ENCODE measurements at places on chromosomes 2 and 18. TPM values are rescaled to one million over a fixed set of nuclear protein-coding genes. Genes with fewer than 3 reads are reported as not detected.
A peak's percentile ranks its signal among the peaks of the same experiment; 100 is the strongest.

DNA sequence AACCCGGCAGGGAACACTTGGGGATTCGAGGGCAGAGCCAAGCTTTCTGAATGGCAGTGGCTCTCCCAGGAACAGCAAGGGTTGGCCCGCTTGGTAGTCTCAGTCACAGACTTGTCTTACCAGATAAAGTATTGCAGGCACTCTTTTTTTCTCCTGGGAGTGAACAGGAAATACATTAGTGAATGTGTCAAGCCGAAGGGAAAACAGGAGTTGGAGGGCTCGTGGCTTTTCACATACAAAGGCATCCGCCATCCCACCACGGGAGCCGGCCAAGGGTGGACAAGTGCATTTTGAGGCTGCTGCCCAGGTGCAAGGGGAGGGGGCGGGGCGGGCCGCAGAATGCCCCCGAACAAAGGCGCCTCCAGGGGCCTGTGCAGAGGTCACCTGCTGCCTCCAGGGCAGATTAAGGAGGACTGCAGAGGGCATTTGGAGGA is 163.3 kb upstream of the SIX3 start:
- DNase-seq: no peak
- H3K36me3 ChIP-seq: no peaks in the 10 kb centered on the region
- H3K27me3 ChIP-seq: peaks cover 19% of the 10 kb centered on the region
- no peak overlapping the region for H3K27ac ChIP-seq
- H3K4me1 ChIP-seq: peaks cover 2% of the 10 kb centered on the region
- H3K4me3 ChIP-seq: no peak overlapping the region

DNA sequence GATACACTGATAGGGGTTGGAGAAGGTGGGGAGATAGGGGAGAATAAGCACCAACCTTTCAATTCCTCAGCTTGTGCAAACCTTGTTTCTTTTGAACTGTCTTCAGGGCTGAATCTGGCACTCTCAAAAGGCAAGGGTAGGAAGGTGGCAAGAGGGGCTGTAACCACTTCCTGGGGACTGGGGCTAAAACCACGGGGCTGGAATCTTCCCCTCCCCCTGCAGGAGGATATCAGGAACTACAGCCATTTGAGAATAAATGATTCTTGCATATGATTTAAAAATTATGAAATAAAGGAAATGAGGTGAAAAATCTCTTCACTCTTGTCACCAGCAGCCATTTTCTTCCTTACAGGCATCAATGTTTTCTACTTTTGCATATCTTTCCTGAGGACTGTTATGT is 50.8 kb downstream of the ATOH8 start:
- H3K27ac ChIP-seq: no peak overlapping the region
- no peak overlapping the region for H3K4me3 ChIP-seq
- peaks cover 6% of the 10 kb centered on the region for H3K27me3 ChIP-seq
- no peaks in the 10 kb centered on the region for H3K36me3 ChIP-seq

DNA sequence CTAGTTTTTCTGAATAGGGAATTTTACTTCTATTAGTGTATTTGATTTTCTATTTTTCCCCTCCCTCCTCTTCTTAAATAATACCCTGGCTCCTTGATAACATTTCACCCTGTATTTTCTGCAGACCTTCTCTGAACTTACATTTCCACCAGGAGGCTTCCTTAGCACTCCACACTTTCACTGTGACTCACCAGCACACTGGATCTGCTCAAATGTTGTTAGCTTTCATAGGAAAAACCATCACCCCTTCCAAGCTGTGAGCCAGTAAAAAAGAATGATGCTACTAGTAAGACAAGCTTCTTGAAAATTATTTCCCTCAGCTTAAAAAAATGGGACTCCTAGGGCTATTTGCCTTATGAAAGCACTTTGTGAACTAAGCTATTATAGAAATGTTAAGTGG is 16.1 kb downstream of the SUPT7L start:
- H3K27ac ChIP-seq: no peak overlapping the region
- no peaks in the 10 kb centered on the region for H3K27me3 ChIP-seq
- H3K4me1 ChIP-seq: no peaks in the 10 kb centered on the region
- H3K4me3 ChIP-seq: no peak overlapping the region
- peaks cover 52% of the 10 kb centered on the region for H3K36me3 ChIP-seq

GRCh38 chr2:20653695-20654534 is 3.0 kb upstream of the HS1BP3 start:
- H3K4me1 ChIP-seq: peaks cover 19% of the 10 kb centered on the region
- H3K27ac ChIP-seq: no peak overlapping the region
- no peak overlapping the region for H3K4me3 ChIP-seq
- H3K27me3 ChIP-seq: peaks cover 23% of the 10 kb centered on the region
- H3K36me3 ChIP-seq: no peaks in the 10 kb centered on the region

- no peaks in the 10 kb centered on the region for H3K4me1 ChIP-seq
- H3K36me3 ChIP-seq: no peaks in the 10 kb centered on the region
- H3K27ac ChIP-seq: no peak overlapping the region
- no peak overlapping the region for H3K4me3 ChIP-seq
- DNase-seq: no peak
Measured at GRCh38 chr18:78587626-78588600, 391.7 kb upstream of the SALL3 start.

GRCh38 chr2:120174963-120175581 is 48.1 kb downstream of the TMEM185B start:
- H3K36me3 ChIP-seq: peaks cover 9% of the 10 kb centered on the region
- DNase-seq: peak; percentile 82
- no peak overlapping the region for H3K4me3 ChIP-seq
- peak overlapping the region; percentile 18 for H3K27ac ChIP-seq
- peaks cover 36% of the 10 kb centered on the region for H3K4me1 ChIP-seq

DNA sequence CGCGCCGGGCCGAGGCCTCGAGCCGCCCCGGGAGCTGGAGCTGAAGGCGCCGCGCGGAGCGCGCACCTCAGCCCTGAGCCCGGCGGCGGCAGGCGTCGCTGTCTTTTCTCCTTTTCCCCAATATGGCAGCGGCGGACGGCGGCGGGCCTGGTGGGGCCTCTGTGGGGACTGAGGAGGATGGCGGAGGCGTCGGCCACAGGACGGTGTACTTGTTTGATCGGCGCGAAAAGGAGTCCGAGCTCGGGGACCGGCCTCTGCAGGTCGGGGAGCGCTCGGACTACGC is 369 bp downstream of the SMCHD1 start:
- DNase-seq: no peak
- no peaks in the 10 kb centered on the region for H3K27me3 ChIP-seq
- peaks cover 31% of the 10 kb centered on the region for H3K4me1 ChIP-seq
- peak overlapping the region; percentile 94 for H3K4me3 ChIP-seq
- peaks cover 15% of the 10 kb centered on the region for H3K36me3 ChIP-seq

GRCh38 chr2:91748902-91749301 is 3057.4 kb downstream of the RPIA start:
- no peak for DNase-seq
- no peaks in the 10 kb centered on the region for H3K36me3 ChIP-seq
- H3K4me1 ChIP-seq: no peaks in the 10 kb centered on the region
- no peak overlapping the region for H3K27ac ChIP-seq

DNA sequence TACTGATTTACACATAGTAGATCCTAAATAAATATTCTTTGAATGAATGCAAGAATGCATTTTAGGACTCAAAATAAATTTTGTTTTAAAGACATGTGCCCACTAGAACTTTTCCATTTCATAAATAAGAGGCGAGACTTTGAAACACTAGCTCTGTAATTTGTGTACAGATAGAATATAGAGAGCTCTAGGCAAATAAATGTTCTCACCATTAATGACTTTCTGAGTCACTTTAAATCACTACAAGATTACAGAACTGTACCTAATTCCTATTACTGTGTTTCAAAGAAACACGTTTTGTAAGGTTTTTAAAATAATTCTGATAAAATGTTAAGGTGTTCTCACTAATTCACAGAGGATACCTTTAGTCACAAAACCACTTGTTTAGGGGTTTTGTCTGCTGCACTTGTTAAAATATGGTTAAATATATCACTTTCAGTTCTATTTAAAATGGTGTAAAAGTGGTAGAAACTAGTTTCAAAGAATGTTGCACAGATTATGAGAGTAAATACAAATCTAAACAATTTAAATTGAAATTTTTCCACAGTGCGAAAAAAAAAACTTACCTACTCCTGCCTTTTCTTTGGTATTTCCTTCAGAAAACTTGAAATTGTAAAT is 158.7 kb upstream of the ZC3H15 start:
- no peak for DNase-seq
- H3K4me3 ChIP-seq: no peak overlapping the region
- no peaks in the 10 kb centered on the region for H3K36me3 ChIP-seq

GRCh38 chr2:10842506-10842905 is 29.9 kb upstream of the PDIA6 start:
- H3K4me1 ChIP-seq: no peaks in the 10 kb centered on the region
- no peak overlapping the region for H3K4me3 ChIP-seq
- peaks cover 1% of the 10 kb centered on the region for H3K36me3 ChIP-seq

GRCh38 chr2:12334412-12334966 is 382.2 kb upstream of the TRIB2 start:
- peaks cover 22% of the 10 kb centered on the region for H3K27me3 ChIP-seq
- H3K4me1 ChIP-seq: peaks cover 3% of the 10 kb centered on the region
- H3K4me3 ChIP-seq: no peak overlapping the region

GRCh38 chr18:39622431-39622830 is 2056.8 kb upstream of the CELF4 start:
- H3K4me1 ChIP-seq: no peaks in the 10 kb centered on the region
- H3K4me3 ChIP-seq: no peak overlapping the region
- no peak for DNase-seq
- no peak overlapping the region for H3K27ac ChIP-seq

DNA sequence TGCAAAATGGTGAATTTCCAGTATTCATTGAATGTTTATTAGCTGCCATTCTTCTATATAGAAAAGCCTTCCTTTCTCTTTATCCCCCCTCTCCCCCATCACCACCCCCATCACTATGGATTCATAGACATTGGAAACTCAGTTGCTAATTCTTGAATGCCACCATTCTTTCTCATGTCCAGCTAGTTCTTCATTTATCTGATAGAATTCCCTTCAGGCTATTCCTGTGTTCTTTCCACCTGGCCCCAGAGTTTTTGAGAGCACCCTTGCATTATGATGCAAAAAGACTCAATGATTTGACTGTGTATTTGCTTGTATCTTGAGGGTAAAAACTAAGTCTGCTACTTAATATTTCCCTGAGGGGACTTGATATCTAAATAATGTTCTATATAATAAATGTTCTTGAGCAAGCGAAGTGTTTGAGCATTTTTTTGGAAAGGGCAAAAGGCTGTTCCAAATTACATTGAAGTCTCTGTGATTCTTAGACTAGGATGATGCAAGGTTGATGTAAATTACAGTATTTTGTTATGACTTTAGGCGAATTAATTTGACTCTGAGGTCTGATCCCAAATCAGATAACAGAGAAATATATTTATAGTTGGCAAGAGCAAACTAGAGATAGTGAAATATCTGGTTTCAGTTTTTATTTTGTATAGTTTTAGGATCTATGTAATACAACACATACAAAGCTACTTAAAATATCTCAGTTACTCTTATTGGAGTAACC is 18.8 kb upstream of the SOS1 start:
- DNase-seq: no peak
- H3K27ac ChIP-seq: peak overlapping the region; percentile 1
- H3K4me3 ChIP-seq: no peak overlapping the region
- H3K36me3 ChIP-seq: no peaks in the 10 kb centered on the region
- peaks cover 57% of the 10 kb centered on the region for H3K4me1 ChIP-seq

GRCh38 chr2:29922605-29923004 is 1.2 kb upstream of the ALK start:
- H3K4me3 ChIP-seq: no peak overlapping the region
- DNase-seq: no peak
- H3K27me3 ChIP-seq: peaks cover 41% of the 10 kb centered on the region
- H3K4me1 ChIP-seq: no peaks in the 10 kb centered on the region

DNA sequence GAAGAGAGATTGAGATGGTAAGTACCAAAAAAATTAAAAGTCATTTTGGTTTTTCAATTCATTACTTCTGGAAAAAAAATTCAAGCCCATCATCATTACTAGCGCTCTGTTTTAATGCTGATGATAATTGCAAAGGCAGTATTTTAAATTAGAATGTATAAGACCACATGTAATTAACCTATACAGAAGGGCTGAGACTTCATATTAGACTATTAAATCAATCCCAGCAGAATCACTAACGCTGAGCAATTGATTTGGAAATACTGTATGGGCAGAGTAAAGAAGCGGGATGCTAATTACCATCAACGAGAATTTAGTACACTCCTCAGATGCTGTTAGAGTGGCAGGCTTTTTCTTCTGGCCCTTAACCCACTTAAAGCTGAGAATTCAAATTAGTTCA is 165.0 kb downstream of the SLC4A3 start:
- no peak for DNase-seq
- H3K36me3 ChIP-seq: no peaks in the 10 kb centered on the region
- H3K27me3 ChIP-seq: no peaks in the 10 kb centered on the region
- H3K27ac ChIP-seq: no peak overlapping the region

DNA sequence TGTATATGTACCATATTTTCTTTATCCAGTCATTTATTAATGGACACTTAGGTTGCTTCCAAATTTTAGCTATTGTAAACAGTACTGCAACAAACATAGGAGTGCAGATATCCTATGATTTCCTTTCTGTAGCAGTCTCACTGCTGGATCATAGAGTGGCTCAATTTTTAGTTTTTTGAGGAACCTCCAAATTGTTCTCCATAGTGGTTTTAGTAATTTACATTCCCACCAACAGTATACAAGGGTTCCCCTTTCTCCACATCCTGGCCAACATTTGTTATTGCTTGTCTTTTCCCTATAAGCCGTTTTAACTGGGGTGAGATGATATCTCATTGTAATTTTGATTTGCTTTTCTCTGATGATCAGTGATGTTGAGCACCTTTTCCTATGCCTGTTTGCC is 114.3 kb downstream of the TMEM17 start:
- no peak for DNase-seq
- H3K4me1 ChIP-seq: no peaks in the 10 kb centered on the region
- H3K27ac ChIP-seq: no peak overlapping the region

DNA sequence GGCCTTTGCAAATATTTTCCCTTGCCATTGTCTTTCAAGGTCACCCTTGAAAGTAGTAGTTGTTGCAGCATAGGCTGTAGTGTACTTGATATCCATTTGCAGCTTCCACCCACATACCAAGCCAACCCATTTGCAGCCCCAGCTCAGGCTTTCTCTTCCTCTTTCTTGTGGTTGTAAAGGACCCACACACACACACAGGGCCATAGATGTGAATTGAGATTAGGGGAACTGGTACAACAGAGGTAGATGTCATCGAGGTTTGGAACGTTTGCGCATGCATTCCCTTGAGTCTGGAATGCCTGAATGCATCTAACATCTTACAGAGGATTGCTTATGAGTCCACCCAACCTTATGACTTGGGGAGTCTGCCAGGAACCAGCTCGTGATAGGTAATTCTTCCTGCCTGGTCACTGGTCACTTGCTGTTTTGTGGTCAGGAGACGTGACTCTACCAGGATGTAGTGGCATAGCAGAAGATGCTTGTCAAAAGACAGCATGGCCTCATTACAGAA is 91.9 kb downstream of the MRPS9 start:
- H3K36me3 ChIP-seq: no peaks in the 10 kb centered on the region
- H3K4me3 ChIP-seq: no peak overlapping the region
- no peak overlapping the region for H3K27ac ChIP-seq
- no peak for DNase-seq
- H3K27me3 ChIP-seq: peaks cover 17% of the 10 kb centered on the region

C2orf72 gene
- 0.66 TPM for total RNA-seq

SPC25 gene
- total RNA-seq: 22.8 TPM

POTEC gene
- not detected for total RNA-seq

RAX gene
- not detected for total RNA-seq

FAHD2B gene
- 24.3 TPM for total RNA-seq

CNDP1 gene
- not detected for total RNA-seq
